ENCODE measurements at places on chromosomes 3 and 15. TPM values are rescaled to one million over a fixed set of nuclear protein-coding genes. Genes with fewer than 3 reads are reported as not detected.
A peak's percentile ranks its signal among the peaks of the same experiment; 100 is the strongest.

HCN4 gene
- total RNA-seq: not detected

FSIP1 gene
- 0.52 TPM for total RNA-seq

SLC12A1 gene
- total RNA-seq: not detected

CHAC1 gene
- 61.1 TPM for total RNA-seq

PAK6 gene
- 1.6 TPM for total RNA-seq

FBXL22 gene
- not detected for total RNA-seq

PATL2 gene
- total RNA-seq: not detected

TMEM108 gene
- not detected for total RNA-seq

LAMB2 gene
- 177 TPM for total RNA-seq

NLGN1 gene
- 10.7 TPM for total RNA-seq

- peak; percentile 34 for DNase-seq
Observed at GRCh38 chr15:41928637-41929620, 35.1 kb upstream of the SPTBN5 start.

DNA sequence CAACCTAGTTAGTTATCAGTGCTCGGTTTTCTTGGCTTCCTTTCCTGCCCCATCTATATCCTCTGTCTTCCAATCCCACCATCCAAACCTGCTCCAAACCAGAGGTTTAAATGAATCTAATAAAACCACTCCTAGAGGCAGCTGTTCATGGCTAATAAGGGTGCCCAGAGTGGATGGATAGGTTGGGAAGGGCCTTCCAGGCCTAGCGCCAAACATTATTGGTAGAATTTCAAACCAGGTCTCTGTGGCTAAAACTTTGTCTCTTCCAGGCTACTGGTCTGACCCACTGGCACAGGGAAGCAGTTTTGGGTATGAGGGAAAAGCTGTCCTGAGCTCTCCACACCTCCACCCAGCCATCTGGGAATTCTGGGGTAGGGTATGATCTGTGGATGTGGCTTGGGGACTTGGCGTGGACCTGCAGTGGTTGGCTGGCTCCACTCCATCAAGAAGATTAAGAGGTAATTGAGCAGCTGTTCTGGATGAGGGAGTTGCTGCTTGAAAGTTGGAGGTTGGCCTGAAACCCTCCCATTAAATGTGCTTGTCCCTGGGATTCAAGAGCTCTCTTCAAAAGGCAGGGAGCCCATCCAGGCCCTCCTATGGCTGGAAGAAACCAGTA lies 29.3 kb upstream of the INSYN1 start:
- no peak for DNase-seq

- no peak for DNase-seq
Observed at GRCh38 chr3:183884097-183884426, 618 bp downstream of the PARL start.

DNA sequence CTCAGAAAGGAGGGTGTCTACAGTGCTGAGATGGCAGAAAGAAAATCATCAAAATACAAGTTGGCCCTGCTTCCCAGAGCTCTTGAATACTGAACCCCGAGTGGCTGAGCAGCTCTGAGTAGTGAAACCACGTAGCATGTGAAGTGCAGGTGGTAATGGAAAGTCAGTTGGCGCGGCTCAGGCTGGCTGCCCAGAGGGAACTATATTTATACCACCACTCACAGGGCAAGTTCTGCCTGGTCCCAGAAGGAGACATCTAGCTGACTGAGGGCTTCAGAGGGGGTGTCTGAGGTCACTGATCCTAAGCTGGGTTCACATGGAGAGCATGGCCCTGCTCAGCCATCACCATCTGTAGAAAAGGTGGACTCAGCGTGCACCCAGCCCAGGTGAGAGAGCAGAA lies 129.6 kb upstream of the AGBL1 start:
- no peak for DNase-seq

- DNase-seq: no peak
Observed at GRCh38 chr3:157819270-157820156, 286.7 kb downstream of the SHOX2 start.

GRCh38 chr15:94655249-94655880 lies 424.0 kb downstream of the MCTP2 start:
- DNase-seq: no peak

GRCh38 chr3:117922039-117922438 lies 1112.6 kb downstream of the IGSF11 start:
- no peak for DNase-seq

DNA sequence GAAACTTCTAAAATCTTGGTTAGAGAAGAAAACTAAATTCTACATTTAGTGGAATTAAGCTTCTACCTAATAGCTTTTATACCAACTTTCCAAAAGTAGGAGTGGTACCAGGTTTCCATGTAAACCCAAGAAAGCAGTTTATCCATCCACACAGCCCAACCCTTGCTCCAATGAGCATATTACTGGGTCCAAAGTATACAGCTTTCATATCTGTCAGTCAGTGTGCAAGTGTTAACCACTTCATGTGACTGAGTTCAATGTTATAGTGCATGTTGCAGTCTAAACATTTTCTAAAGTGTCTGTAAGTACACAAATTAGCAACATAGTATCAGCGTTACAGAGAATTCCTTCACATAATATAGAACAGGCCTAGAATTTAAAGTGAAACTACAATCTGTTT lies 73.2 kb downstream of the C3orf70 start:
- DNase-seq: no peak

DNA sequence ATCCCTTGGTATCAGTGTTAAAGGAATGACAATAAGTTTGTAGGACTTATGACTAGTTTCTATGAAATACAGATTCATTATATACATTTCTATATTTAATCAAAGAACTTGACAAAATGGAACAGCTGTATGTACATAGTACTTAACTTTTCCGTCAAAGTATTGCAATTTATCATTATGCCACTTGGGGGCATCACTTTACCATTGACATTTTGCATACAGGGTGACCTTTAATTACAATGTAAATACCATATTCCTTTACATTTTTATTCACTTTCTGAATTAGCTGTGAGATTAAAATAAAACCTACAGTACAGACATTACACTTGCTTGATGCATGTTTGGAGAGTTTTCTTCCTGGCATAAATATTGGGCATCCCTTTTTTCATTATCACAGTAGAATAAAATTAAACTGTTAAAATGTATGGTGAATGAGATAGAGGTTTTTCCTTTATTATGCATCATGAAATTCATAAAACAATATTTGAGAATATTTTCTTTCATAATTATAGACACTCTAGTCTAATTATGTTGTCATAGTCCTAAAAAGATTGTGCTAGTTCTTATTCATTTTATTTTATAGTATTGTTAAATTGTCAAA lies 6.9 kb downstream of the NEK11 start:
- peak; percentile 43 for DNase-seq

GRCh38 chr3:123113889-123114450 lies 47.1 kb downstream of the PDIA5 start:
- DNase-seq: no peak

GRCh38 chr3:34646911-34647460 lies 848.6 kb downstream of the PDCD6IP start:
- DNase-seq: no peak

GRCh38 chr15:58490888-58491473 lies 59.2 kb downstream of the LIPC start:
- DNase-seq: no peak

GRCh38 chr3:4079339-4080195 lies 223.6 kb upstream of the SETMAR start:
- DNase-seq: no peak

- DNase-seq: no peak
Observed at GRCh38 chr3:11969986-11970385, 34.2 kb upstream of the SYN2 start.

GRCh38 chr3:25483456-25483855 lies 55.4 kb downstream of the RARB start:
- DNase-seq: no peak

DNA sequence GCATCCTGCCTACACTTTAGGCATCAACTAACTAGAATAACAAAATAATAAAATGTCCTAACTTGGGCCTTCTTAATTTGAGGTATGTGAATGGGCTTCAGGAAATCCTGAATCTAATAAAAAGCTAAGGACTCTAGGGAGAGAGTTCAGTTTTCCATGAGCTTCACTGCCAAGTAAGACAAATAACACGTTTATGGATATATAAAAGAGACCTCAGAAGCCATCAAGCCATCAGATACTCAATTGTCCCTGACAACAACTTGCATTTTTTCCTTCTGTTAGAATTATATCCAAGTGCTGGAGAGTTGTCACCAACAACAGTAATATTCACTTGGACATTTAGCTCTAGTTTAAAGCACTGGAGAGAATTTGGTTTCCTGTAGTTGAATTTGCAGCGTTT lies 102.4 kb upstream of the IGSF10 start:
- no peak for DNase-seq

GRCh38 chr3:64074895-64075679 lies 51.8 kb upstream of the PSMD6 start:
- no peak for DNase-seq

DNA sequence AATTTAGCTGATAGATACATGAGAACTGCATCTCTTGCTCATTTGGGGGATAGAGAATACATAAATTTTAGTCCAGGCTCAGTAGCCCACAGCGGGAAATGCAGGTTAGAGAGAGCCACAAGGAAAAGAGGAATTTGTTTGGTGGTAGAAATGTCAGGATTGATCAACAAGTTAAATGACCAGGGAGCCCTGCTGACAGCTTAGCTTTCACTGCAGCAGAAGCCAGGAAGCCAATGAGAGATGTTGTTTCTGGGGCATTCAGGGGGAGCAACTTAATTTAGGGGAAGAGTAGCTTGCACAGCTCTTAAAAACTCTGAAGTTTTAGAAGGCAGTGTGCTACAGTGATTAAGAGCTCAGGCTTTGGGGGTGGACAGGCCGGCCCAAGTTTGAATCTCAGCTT lies 22.7 kb downstream of the ARHGEF26 start:
- DNase-seq: no peak

GRCh38 chr15:31387092-31387478 lies 60.5 kb downstream of the KLF13 start:
- no peak for DNase-seq

DNA sequence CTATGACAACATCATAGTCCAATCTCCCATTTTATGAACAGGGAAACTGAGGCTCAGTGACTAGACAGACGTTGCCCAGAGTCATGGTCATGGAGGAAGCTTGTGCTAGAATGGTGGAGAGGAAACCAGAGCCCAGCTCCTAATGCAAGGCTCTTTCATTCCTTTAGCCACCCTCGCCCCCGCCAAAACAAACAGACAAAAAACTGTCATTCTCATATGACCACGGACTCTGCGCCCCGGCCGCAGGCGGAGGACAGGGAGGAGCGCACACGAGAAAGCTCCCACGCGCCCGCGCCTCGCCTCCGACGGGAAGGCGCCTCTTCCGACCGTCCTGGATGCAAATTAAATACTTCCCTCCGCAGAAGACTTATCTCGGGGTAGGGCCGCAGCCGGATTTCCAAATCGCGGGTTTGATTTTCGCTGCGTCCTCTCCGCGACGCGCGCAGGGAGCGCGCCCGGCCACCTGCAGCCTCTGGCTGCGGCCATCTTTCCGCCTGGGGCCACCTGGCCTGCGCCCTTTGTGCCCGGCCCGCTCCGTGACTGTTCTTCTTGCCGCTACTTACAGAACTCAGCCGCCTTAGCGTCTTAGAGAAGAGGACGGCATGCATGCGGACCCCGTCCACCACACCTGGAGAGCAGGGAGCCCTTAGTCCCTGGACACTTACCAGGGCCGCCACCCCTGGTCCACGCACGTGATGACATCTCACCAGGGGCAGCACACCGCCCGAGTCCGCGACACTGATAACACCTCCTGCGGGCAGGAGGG lies 670 bp upstream of the ATP13A3 start:
- DNase-seq: no peak

DNA sequence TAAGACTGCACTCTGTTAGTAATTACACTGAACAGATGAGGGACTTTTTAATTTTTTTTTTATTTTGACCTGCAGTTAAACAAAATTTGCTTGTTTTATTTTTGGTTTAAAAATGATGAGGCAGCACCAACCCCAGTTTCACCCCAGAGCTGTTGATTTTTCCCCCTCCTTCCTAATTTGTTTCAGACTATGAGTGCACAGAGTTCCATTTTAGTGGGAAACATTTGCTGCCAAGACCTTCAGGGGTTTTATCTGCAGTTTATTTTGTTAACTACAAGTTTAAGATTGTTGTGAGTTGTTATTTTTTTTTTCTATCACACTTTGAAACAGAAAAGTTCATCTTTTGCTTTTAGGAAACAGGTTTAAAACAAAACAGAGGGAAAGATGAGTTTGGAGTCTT lies 455.9 kb upstream of the NR2F2 start:
- DNase-seq: no peak

- DNase-seq: no peak
Observed at GRCh38 chr15:31448635-31448979, 122.0 kb downstream of the KLF13 start.

- DNase-seq: no peak
Observed at GRCh38 chr3:126983653-126984390, 907 bp downstream of the PLXNA1 start.

DNA sequence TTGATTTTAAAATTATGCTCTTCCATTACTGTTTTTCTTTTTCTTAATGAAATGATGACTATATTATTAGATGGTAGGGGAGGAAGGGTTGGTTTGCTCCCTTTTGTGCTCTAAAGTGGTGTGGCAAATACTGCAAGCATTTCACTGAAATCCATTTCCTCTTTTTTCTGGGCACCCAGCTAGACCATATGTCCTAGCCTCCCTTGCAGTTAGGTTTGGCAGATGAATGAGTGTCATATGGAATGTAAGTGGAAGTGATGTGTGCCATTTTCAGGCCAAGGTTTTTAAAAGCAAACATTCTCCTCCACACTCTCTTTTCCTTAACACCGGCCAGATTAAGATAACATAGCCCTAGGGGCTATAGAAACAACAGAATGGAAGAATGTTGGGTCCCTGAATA lies 363.0 kb downstream of the FGF12 start:
- no peak for DNase-seq

- no peak for DNase-seq
Observed at GRCh38 chr15:94494732-94495131, 263.4 kb downstream of the MCTP2 start.

DNA sequence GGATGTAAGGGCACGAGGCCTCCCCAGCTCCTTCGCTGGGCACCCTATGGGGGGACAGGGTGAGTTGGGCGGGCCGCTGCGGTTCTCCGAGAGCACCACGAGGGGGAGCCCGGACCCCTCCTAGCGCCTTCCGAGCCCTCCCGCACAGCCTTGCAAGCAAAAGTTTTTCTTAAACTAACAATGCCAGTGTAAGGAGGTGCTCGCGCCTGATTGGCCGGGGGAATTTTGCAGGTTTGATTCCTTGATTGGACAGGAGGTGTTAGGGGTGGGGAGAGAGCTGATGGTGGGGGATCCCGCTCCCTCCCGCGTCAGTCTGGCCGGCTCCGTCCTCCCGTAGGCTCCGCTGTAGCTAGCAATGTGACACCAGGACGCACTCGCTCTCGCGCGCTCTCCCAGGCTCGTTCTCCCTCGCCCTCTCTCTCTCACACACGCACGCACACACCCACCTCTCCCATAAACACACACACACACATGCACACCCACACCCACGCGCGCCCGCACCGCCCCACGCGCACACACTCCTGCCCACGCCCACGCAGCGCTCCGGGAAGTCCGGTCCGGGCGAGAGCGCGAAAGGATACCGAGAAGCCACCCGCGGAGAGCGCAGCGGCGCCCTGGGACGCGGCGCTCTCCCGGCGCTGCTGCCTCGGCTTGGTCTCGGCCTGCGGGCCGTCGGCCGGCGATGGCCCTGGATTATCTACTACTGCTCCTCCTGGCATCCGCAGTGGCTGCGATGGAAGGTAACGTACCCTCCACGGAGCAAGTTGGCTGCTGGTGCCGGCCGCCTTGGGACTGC lies at the start of gene EPHB1:
TSS of gene EPHB1 (plus strand) at position 311 of the 796 bp plus-strand sequence.
- DNase-seq: peak; percentile 71
